ENCODE measurements at places on chromosomes 3 and 15.

DNA sequence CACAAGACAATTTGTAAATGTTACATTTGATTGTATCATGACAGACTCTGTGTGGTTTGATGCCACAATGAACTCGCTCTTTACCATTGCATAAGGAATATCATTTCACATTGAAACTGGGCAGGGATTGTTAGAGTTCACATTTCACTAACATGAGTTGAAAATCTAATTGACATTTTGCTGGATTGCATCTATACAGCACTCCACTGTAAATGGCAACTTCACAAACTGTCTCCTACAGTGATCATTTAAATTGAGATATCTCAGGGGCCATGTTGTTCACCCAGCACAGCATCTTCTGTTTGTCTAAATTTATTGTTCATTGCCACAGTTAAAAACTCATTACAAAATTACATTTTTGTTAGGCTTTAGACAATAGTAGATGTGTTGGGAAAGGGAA, 499.4 kb downstream of the GBE1 start:
- DNase-seq: no peak
- H3K27ac ChIP-seq: no peak overlapping the region
- no peak overlapping the region for H3K4me3 ChIP-seq
- H3K36me3 ChIP-seq: no peaks in the 10 kb centered on the region

- H3K36me3 ChIP-seq: no peaks in the 10 kb centered on the region
- H3K4me1 ChIP-seq: peaks cover 50% of the 10 kb centered on the region
- H3K27ac ChIP-seq: peak overlapping the region; percentile 91
- DNase-seq: peak; percentile 21
These were observed 29.9 kb upstream of the ST3GAL6 start for GRCh38 chr3:98733053-98733811.

GRCh38 chr3:72776-73175, 123.8 kb upstream of the CHL1 start:
- H3K27ac ChIP-seq: no peak overlapping the region
- no peak for DNase-seq
- H3K27me3 ChIP-seq: no peaks in the 10 kb centered on the region
- H3K4me3 ChIP-seq: no peak overlapping the region

DNA sequence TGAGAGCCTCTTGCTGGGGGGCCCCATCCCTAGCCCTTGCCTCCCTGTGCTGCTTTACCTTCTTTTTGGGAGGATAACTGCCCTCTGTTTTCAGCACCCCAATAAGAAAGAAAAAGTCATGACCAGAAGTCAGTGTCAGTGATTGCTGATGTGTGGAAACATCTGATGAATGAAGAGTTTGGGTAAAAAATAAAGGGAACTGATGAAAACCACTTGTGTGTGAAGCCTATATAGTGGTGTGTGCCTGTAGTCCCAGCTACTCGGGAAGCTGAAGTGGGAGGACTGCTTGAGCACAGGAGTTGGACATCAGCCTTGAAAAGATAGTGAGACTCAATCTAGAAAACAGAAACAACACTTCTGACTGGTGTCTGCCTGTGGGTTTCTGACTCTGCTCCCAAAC, 9.8 kb upstream of the CELSR3 start:
- H3K27ac ChIP-seq: no peak overlapping the region
- no peaks in the 10 kb centered on the region for H3K27me3 ChIP-seq
- H3K4me1 ChIP-seq: no peaks in the 10 kb centered on the region
- H3K4me3 ChIP-seq: no peak overlapping the region
- no peaks in the 10 kb centered on the region for H3K36me3 ChIP-seq
- DNase-seq: no peak

DNA sequence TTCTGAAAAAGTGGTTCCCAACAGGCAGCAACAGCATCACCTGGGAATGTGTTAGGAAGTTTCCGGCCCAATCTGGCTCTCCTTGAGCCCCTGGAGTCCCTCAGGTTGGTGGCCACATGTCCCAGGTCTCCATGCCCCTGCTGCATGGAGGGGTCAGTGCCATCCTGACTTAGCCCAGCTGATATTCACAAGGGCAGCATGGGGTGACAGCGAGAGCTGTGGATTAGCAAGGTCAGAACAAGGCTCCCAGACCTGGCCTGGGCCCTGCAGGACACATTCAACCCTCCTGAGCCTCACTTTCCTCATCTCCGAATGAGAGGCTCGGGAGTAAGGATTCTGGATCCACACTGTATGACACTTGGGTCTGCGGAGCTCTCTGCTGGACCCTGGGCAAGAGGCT, 243.8 kb upstream of the TLE3 start:
- H3K4me3 ChIP-seq: no peak overlapping the region
- no peak for DNase-seq
- H3K27me3 ChIP-seq: no peaks in the 10 kb centered on the region
- no peaks in the 10 kb centered on the region for H3K36me3 ChIP-seq

DNA sequence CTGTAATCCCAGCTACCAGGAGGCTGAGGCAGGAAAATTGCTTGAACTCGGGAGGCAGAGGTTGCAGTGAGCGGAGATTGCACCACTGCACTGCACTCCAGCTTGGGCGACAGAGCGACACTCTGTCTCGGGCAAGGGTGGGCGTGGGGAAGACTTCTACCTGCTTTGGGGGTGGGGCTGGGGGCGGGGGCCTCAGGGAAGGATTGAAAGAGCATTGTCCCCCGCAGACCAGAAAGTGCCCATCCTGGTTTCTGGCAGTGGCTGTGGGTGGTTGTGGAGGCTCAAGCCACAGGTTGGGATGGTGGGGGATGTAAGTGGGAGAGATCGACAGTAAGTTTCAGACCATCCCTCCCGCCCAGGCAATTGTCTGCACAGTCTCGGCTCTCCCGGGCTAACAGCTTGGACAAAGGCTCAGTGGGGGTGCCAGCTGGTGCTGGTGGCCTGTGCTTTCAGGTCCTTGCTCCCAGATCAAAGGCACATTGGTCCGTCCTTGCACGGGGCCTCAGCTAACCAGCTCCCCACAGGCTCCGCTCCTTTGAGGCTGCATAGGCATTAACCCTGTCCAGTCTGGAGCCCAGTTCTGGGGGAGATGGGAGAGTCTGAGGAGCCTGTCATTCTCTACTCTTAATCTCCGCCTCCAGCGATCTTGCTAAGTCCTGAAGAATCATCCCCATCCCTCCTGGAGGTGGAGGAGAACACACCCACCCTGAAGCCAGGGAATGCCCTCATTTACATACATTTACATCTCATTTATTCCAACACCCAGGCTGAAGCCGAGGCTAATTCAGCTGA, 8.6 kb downstream of the SCN5A start:
- H3K27me3 ChIP-seq: no peaks in the 10 kb centered on the region
- no peak overlapping the region for H3K4me3 ChIP-seq
- H3K36me3 ChIP-seq: no peaks in the 10 kb centered on the region
- no peak for DNase-seq
- H3K27ac ChIP-seq: no peak overlapping the region

DNA sequence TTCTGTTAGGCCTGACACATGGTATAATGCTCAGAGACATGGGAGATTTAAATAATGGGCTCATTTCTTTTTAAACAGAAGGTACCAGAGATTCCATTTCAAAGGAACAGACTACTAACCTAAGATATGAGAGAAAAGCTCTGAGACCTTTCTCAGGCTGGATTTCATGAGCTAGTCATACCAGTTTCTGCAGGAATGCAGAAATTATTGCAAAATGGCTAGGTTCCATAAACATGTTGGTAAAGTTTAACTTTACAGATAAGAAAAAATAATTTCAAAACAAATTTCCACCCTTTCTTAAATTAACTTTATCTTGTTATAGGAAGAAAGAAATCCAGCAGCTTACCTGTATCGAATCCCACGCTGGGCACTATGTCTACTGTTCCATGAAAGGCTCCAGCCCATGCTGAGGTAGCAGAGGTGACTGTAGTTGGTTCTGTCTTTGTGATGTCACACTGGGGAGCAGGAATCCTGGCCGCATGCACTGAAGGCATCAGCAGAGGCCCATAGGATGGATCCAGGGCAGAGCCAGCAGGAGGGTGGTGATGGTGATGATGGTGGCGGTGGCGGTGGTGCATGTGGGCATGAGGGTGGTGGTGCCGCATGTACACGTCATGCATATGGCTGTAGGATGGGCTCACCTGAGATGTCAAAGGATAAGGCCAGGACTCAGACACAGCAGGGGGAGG, 22.6 kb downstream of the VGLL3 start:
- no peak overlapping the region for H3K4me3 ChIP-seq
- no peak for DNase-seq
- no peaks in the 10 kb centered on the region for H3K4me1 ChIP-seq
- H3K27ac ChIP-seq: no peak overlapping the region
- H3K36me3 ChIP-seq: no peaks in the 10 kb centered on the region

DNA sequence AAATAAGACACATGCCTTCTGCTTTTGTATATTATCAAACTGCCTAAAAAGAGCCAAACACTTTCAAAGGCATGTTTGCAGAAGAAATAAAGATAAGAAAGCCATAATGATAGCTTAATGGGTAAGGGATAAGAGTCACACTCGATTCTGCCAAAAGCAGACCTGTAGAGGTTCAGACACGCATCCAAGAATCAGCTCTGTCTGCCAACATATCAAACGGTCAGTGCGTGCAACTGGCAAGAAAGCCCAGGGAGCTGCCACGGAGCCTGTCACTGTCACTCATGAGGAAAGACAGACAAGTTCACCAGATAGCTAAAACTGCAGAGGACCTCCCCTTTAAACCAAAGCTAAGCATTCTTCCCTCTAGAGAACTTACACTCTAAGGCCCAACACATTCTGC, 23.2 kb downstream of the DCP1A start:
- no peak for DNase-seq
- peaks cover 4% of the 10 kb centered on the region for H3K36me3 ChIP-seq
- H3K4me3 ChIP-seq: no peak overlapping the region
- no peak overlapping the region for H3K27ac ChIP-seq

DNA sequence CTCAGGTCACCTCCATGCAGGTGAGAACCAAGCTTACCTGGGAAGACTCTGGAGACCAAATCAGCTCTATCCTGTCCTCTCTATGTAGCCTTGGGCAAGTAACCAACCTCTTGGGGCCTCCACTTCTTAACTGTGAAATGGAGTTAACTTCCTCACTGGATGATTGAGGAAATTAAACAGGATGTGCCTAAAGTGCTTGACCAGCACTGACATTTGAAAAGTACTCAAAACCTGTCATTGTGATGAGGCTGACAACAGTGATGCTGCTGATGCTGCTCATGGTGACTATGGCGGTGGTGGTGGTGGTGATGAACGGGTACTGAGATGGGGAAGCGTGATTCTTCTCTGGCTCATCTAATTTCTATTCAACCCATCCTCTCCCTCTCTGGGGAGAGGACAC, 22.3 kb downstream of the VIPR1 start:
- no peaks in the 10 kb centered on the region for H3K27me3 ChIP-seq
- H3K4me1 ChIP-seq: no peaks in the 10 kb centered on the region
- no peaks in the 10 kb centered on the region for H3K36me3 ChIP-seq
- H3K27ac ChIP-seq: no peak overlapping the region
- DNase-seq: no peak
- no peak overlapping the region for H3K4me3 ChIP-seq

DNA sequence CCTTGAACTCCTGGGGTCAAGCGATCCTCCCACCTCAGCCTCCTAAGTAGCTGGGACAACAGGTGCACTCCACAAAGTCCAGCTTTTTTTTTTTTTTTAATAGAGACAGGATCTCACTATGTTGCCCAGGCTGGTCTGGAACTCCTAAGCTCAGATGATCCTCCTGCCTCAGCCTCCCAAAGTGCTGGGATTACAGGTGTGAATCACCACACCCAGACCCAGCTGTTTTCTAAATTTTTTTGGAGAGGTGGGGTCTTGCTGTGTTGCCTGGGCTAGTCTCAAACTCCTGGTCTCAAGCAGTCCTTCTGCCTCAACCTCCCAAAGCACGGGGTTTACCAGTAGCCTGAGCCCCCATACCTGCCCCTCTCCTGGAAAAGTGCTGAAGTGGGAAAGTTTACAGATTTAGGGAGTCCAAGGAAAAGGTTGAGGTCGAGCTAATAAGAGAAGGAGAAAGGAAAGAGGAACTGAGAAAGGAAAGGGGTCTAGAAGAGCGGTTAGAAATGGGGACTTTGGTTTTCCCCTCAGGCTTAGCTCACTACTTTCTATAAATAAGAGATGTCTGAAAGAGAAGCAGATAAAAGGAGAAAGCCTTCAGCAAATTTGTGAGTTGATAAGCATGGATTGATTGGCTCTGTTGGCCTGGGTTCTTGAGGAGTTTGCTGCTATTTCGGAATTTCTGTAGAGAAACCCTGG, 23.6 kb downstream of the UBE2E1 start:
- peak overlapping the region; percentile 30 for H3K27ac ChIP-seq
- peaks cover 2% of the 10 kb centered on the region for H3K36me3 ChIP-seq
- H3K4me3 ChIP-seq: 0 out of 2 replicates have a peak overlapping the region, but pooled peaks have one; percentile 9
- H3K4me1 ChIP-seq: peaks cover 28% of the 10 kb centered on the region

GRCh38 chr3:37309921-37310665, 135.7 kb upstream of the LRRFIP2 start:
- no peak overlapping the region for H3K27ac ChIP-seq
- no peaks in the 10 kb centered on the region for H3K4me1 ChIP-seq
- no peak overlapping the region for H3K4me3 ChIP-seq
- no peaks in the 10 kb centered on the region for H3K27me3 ChIP-seq
- H3K36me3 ChIP-seq: no peaks in the 10 kb centered on the region

DNA sequence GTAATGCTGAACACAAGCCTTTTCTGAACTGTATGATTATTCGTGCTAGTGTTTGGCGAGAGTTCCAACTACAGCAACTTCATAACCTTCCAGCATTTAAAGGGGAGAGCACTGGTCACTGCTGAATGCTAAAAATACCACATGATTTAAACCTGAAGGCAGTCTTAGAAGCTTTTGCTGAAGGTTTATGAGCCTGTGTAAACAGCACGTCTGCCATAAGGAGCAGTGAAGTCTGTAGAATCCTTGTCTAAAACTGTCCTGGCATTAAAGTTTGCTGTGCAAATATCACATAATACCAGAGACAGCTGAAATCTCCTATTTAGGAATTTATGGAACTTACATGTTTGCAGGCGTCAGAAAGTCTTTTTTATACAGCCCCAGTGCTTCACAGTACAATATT, 5.9 kb downstream of the SATB1 start:
- peaks cover 6% of the 10 kb centered on the region for H3K4me1 ChIP-seq
- no peaks in the 10 kb centered on the region for H3K27me3 ChIP-seq
- no peak overlapping the region for H3K27ac ChIP-seq
- H3K4me3 ChIP-seq: no peak overlapping the region

DNA sequence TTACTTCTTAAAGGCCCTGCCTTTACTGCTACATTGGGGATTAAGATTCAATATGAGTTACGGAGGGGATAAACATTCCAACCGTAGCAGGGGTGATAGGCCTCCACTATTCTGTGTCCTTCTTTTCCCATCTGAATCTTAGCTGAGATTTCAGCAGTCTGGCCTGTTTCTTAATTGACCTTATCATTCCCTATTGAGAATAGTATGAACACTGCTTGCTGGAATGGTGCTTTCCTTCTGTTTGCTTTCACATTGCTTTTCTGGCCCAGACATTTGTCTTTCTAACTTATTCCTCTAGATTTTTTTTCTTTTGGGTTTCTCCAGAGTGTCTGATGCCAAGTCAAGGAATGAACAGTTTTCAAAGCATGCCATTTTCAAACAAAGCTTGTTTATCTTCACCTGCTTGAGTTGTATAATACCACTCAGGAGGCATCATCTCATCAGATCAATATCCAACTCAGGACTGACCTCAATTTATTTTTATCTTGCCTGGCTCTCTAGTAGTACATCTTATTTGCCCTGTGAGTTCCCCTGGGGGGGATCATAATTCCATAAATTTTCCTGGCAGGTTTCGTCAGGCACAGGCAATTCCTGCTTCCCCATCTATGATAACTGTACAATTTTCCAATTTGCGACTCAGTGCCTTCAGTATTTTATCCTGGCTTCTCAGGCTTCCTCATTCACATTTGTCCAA, 161.1 kb upstream of the STT3B start:
- H3K4me3 ChIP-seq: no peak overlapping the region
- no peaks in the 10 kb centered on the region for H3K27me3 ChIP-seq
- no peaks in the 10 kb centered on the region for H3K36me3 ChIP-seq
- DNase-seq: no peak
- H3K4me1 ChIP-seq: no peaks in the 10 kb centered on the region

GRCh38 chr3:194255252-194256039, 95.7 kb downstream of the CPN2 start:
- no peaks in the 10 kb centered on the region for H3K4me1 ChIP-seq
- DNase-seq: no peak
- no peaks in the 10 kb centered on the region for H3K36me3 ChIP-seq
- no peak overlapping the region for H3K4me3 ChIP-seq
